ENCODE measurements at places on chromosomes 5 and 9. TPM values are rescaled to one million over a fixed set of nuclear protein-coding genes. Genes with fewer than 3 reads are reported as not detected.

DNA sequence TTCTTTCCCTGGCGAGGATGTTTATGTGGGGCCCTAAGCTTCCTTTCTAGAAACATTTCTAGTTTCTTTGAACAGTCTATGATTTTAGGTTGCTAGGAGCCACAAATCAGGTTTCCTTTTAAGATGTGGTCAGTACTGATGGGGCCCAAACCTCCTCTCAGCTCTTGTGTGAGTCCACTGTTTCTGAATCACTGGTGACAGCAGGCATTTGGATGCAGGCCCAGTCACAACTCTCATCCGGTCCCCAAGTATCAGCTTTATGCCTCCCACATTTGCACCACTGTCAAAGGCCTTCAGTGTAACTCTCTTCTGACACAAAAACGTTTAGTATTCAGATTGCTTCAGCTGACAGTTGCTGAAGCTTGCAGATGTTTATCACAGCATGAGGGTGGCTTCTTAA lies 7.8 kb downstream of the DMRT2 start:
- DNase-seq = no peak

The CNTNAP3B gene
- polyA plus RNA-seq = not detected

DNA sequence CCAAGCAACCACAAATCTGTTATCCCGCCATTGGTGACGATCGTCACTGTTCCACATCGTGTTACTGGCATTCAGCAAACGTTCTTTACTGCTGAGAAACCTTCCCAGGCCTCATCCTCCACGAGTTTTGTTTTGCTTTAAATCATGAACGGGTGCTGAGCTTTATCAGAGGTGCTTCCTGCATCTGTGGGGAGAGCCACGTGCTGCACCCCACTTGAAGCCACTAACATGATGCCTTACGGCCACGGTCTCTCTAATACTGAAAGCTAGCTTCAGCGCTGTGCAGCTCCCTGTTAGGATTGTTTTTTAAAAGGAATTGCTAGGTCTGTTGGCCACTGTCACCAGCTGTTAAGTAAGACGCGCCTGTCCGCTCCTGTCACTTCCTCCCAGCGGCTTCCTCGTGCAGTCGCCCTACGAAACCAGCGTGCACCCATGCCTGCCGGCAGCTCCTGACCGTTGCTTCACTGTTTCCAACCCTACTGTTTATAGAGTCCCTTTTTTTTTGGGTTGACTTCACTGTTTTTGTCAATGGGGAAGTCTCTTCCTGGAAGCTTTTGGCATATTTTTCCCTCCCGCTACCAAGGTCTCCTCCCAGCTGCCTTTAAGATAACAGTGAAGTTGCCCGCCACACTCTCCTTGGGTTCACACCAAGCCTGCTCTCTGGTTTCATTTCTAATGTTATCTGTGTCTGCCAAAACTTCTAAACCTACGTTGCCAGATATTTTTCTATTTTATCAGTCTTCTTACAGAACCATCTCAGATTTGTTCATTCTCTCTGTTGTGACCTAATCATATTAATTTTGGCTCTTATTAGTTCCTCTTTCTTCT lies 20.3 kb downstream of the LPCAT1 start:
- peak; percentile 71 for DNase-seq

The IRX1 gene
- not detected for polyA plus RNA-seq

DNA sequence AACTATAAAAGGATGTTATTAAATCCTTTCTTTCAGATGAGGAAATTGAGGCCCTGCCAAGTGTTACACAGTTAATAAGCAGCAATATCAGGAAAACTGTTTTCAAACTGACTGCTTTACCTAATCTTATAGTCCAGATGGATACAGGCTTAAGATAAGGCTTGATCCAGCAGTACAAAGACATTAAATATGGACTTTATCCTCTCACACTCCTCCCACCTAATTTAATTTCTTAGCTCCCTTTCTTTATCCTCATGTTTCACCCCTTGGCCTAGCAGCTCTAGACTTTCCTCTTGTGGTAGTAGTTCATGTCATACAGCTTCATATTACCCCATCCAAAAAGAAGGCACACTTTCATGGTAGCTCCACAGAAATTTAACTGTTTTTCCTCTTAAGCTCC lies 164.5 kb downstream of the BAAT start:
- DNase-seq = no peak

All from naive B cell (primary cell).